ENCODE measurements at places on chromosomes 4 and X. TPM values are rescaled to one million over a fixed set of nuclear protein-coding genes. Genes with fewer than 3 reads are reported as not detected.

DNA sequence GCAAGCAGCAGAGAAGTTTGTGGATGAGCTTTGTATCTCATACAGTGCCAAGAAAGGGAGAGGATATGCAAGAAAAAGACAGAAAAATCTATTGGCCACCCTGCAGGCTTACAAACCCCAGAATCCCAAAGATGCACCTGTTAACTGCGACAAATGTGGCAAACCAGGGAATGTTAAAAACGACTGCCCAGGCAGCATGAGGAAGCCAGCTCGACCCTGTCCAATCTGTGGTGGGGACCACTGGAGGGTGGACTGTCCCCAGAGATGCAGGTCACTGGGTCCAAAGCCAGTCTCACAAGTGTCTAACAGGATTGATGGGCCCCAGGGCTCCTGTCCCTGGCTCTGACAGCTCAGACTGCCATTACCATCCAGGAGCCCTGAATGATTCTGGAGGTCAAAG is 12.9 kb upstream of the COL25A1 start:
- no peaks in the 10 kb centered on the region for H3K27me3 ChIP-seq
- H3K4me1 ChIP-seq: no peaks in the 10 kb centered on the region
- no peak overlapping the region for H3K4me3 ChIP-seq
- DNase-seq: no peak
- no peak overlapping the region for H3K27ac ChIP-seq
- H3K36me3 ChIP-seq: no peaks in the 10 kb centered on the region

DNA sequence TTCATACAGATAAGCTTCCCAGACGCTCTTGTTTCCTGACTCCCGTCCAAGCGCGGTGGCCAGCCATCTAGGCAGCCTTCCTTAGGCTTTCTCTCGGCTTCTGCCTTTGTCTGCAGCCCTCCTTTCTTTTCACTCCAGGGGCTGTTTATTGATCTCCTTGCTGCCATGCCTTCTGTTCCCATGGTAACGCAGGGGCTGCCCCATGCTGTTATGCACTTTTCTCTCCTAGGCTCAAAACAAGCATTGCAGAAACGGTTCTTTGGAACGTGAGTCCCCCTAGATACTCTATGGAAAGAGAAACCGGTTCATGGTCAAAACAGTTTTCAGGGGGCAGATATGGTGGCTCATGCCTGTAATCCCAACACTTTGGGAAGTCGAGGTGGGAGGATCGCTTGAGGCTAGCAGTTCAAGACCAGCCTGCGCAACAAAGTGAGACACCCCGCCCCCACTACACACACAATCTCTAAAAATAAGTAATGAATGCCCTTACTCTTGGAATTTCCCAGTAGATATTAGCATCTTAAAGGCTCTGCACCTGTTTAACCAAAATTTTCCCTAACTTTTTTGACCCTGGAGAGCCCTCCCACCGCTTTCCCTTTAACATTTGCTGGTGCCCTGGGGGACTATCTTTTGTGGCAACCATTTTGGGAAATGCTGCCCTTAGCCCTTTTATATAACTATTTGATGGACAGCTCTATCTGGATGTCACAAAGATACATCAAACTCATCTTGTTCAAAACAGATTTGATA is 53.9 kb upstream of the ZNF157 start:
- peak; percentile 34 for DNase-seq
- no peak overlapping the region for H3K27ac ChIP-seq
- H3K4me3 ChIP-seq: no peak overlapping the region
- no peaks in the 10 kb centered on the region for H3K36me3 ChIP-seq

DNA sequence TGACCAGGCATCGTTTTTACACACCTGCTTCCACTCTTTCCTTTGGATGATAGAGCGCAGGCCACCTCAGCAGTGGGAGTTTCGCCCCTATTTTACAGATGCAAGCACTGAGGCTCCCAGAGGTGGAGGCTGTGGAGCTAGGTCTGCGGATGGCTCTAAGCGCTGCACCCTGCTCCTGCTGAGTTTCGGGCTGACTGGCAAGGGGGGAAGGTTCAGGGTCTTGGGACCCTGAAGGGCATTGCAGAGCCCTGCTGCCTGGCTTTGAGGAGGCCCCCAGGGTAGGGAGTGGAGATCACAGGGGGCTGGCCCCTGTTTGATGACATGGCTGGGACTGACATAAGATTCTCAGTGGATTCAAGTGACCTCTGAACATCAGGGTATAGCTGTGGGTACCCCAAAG is 62.8 kb upstream of the NKX1-1 start:
- peaks cover 39% of the 10 kb centered on the region for H3K27me3 ChIP-seq
- peak; percentile 3 for DNase-seq
- H3K4me1 ChIP-seq: no peaks in the 10 kb centered on the region
- no peak overlapping the region for H3K27ac ChIP-seq
- no peaks in the 10 kb centered on the region for H3K36me3 ChIP-seq

- no peaks in the 10 kb centered on the region for H3K4me1 ChIP-seq
- no peak overlapping the region for H3K4me3 ChIP-seq
- H3K36me3 ChIP-seq: no peaks in the 10 kb centered on the region
- no peak overlapping the region for H3K27ac ChIP-seq
- peak; percentile 45 for DNase-seq
Measured at GRCh38 chr4:4480685-4481398, 61.0 kb downstream of the STX18 start.

Gene LSM6
- polyA plus RNA-seq: 17.6 TPM

DNA sequence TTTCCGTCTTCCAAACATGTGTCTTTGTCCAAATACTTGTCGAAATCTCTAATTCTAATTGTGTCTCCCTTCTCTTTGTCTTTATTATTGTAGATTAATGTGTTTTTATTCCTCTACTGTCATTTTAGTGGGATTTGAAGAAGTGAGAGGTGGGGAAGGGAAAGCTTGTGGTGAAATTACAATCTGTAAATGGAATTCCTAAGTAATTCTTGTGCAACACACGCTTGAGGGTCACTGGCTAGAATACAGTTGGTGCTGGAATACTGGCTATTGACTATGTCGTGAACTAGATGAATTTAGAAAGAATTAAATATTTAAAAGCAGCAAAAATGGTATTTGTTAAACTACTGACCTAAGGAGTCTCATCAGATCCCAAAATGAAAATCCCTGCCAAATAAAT is 10.7 kb upstream of the FNIP2 start:
- no peak for DNase-seq
- H3K4me1 ChIP-seq: no peaks in the 10 kb centered on the region
- no peak overlapping the region for H3K27ac ChIP-seq
- H3K36me3 ChIP-seq: no peaks in the 10 kb centered on the region
- no peaks in the 10 kb centered on the region for H3K27me3 ChIP-seq
- no peak overlapping the region for H3K4me3 ChIP-seq

Gene EGFL6
- 0.25 TPM for polyA plus RNA-seq

Gene NPY2R
- polyA plus RNA-seq: 0.05 TPM

DNA sequence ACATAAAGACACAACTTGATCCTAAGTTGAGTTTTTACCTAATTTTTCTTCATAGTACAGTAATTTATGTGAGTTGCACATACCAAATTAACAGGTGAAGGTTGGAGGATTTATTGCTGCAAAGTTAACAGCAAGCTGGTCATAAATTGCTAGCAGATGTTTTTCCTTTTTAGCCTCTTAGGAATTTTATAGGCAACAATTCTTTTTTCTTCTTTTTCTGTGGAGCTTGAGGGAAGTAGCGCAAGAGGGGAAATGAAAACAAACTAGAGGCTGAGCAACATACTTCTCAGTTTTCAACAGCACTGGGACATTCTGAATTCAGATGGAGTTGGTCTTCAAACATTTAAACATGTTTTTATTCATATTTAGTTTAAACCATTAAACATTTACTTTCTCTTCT is 63.7 kb upstream of the TLR2 start:
- H3K36me3 ChIP-seq: peaks cover 20% of the 10 kb centered on the region
- peaks cover 17% of the 10 kb centered on the region for H3K4me1 ChIP-seq
- DNase-seq: no peak
- H3K4me3 ChIP-seq: no peak overlapping the region

Gene IL21
- not detected for polyA plus RNA-seq

Gene CT45A10
- not detected for polyA plus RNA-seq

DNA sequence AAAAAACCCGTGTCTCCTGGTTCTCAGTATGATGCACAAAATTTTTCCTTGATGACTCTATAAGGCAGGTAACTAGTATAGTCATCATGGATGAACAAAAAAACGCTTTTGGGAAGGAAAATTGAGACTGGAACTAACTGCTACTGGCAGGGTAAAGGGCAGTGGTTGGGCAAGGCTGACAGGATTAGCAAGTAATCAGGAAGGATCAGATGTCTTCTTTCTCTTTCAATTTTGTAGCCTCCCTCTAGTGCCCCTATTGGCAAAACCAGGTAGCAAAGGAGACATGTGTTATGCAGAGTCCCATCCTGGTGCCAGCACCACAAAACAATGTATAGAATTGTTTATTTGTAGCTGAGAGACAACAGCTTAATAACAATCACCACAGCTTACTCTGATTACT is 12.8 kb upstream of the SLITRK4 start:
- no peaks in the 10 kb centered on the region for H3K4me1 ChIP-seq
- H3K27ac ChIP-seq: no peak overlapping the region
- DNase-seq: no peak
- no peaks in the 10 kb centered on the region for H3K27me3 ChIP-seq

GRCh38 chr4:76867880-76868655 is 29.9 kb downstream of the SOWAHB start:
- H3K27ac ChIP-seq: no peak overlapping the region
- H3K4me3 ChIP-seq: no peak overlapping the region
- no peaks in the 10 kb centered on the region for H3K27me3 ChIP-seq
- no peak for DNase-seq
- no peaks in the 10 kb centered on the region for H3K36me3 ChIP-seq

DNA sequence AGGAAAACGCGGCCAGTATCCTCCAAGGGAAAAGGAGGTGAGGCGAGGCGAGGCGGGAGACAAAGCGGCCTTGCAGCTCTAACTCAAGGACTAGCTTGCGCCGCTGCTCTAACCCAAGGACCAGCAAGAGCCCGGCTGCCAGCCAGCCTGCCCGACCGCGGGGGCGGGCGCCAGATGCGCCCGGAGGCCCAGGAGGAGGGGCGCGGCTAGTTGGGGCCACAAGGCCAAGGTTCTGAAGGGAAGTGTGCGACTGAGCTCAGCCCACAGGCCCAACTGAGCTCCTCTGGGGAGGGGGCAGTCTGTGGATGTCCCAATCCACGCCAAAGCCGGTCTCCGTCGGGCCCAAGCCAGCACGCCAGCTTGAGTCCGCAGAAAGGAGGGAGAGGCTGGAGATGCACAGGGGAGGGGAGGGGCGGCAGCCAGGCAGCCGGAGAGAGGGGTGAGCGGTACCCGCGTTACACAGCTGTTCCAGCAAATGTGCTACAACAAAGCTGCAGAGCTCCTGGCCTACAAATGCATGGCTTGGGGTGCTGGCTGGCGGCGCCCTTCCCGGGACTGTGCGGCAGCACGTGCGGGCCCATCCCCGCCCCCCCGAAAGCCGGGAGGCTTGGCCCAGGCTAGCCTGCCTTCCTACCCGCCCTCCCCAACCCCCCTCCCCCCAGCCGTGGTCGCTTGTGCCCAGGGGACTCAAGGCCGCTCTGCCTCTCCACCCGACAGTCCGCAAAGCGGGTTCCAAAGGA is 637 bp downstream of the AMER1 start:
- H3K4me3 ChIP-seq: peak overlapping the region; percentile 66

Data from SK-N-SH (cell line).